ENCODE measurements at places on chromosomes 16 and 17.

DNA sequence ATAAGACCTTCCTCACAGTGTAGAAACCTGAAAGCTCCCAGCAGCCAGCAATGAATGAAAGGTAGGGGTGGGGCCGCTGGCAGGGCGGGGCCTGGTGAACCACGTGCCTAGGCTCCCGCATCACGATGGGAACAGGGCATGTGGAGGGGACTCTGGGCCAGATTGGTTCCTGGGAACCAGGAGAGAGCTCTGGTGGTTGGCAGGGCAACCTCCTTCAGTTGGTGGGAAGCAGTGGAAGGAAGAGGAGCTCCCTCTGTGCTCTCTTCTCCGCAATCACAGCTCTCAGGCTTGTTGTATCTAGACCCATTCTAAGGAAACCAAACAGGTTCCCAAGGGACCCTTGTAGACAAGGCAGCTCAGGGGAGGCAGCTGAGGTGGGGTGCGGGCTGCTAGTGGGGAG lies 10.5 kb downstream of the GGA2 start:
- no peak for DNase-seq

DNA sequence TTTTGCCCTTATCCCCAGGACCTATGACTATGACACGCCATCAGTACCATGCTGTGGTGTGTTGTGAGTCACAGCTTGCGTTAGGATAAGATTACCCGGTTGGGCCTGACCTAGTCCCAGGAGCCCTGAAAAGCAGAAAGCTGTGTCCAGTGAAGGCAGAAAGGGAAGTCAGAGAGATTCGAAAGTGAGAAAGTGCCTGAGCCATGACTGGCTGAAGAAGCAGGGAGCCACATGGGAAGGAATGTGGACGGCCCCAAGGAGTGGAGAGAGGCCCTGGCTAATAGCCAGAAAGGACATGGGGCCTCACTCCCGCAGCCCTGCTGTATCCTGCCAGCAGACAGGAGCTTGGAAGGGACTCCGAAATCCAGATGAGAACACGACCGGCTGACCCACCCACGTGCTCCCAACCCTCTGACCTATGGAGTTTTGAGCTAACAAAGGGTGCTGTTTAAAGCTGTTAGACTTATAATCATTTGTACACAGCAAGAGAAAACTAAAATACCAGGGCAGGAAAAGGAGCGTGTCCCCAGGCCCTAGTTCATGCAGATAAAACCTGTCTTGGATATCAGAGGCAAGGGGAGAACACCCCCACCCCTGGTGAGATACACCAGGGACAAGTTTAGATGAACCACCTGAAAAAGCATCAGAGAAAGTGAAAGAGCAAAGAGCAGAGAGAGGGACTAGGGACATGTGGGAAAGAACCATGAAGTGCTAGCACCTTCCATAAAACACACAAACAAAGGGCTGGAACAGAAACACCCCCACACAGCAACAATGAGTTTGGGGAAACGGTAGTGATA lies 115.3 kb downstream of the SLC39A11 start:
- DNase-seq = no peak

- DNase-seq = no peak
These were observed 37.0 kb downstream of the CUEDC1 start for GRCh38 chr17:57918017-57918895.

- DNase-seq = peak; percentile 86
These were observed 26.3 kb downstream of the MRTFB start for GRCh38 chr16:14097182-14097959.

GRCh38 chr17:38851434-38851833 lies 2.1 kb downstream of the RPL23 start:
- DNase-seq = no peak

DNA sequence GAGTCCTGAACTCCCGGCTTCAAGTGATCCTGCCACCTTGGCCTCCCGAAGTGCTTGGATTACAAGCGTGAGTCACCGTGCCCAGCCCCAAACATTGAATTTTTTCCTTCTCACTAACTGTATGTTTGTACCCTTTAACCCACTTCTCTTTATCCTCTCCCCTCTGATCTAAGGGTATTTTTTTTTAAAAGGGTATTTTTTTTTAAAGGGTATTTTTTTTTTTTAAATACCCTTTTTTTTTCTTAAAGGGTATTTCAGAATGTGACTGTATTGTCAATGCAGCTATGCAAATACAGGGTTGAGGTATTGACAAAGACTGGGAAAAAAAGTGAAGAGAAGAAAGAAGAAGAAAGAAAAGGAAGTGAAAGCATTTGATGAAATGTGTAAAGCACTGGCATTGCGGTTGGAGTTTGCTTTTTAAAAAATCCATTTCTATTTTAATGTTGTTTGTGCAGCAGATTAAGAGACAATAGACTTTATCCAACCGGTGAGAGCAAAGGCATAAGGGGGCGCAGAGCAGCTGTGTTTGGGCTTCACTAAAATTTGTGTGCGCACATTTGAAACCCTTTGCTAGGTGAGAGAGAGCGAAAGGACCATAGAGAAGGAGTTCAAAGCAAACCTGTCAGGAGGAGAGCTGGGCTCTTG lies 42.4 kb downstream of the SYT17 start:
- DNase-seq = no peak

- DNase-seq = no peak
These were observed 167.5 kb downstream of the RPTOR start for GRCh38 chr17:80712089-80712488.

All from NCI-H1417 treated with DMSO at 0.1 percent for 48 hours (cell line).